ENCODE measurements at places on chromosomes 4 and X. TPM values are rescaled to one million over a fixed set of nuclear protein-coding genes. Genes with fewer than 3 reads are reported as not detected.
A peak's percentile ranks its signal among the peaks of the same experiment; 100 is the strongest.

Gene SPOCK3
- not detected for total RNA-seq

Gene MAP9
- 8.8 TPM for total RNA-seq

Gene F8
- 14.6 TPM for total RNA-seq

Gene ACE2
- total RNA-seq, result 5.6 TPM

Gene SULT1B1
- 1.6 TPM for total RNA-seq

Gene DCAF8L2
- not detected for total RNA-seq

Gene PRDM8
- 5.9 TPM for total RNA-seq

Gene SERTM2
- total RNA-seq, result not detected

Gene NEUROG2
- not detected for total RNA-seq

Gene ALG13
- total RNA-seq, result 44.3 TPM

Gene ANXA3
- total RNA-seq, result 170 TPM

Gene ADGRA3
- total RNA-seq, result 45.9 TPM

Gene BDH2
- total RNA-seq, result 65.2 TPM

GRCh38 chr4:8207314-8207713, 8.2 kb downstream of the SH3TC1 start:
- H3K27me3 ChIP-seq, result no peaks in the 10 kb centered on the region
- no peaks in the 10 kb centered on the region for H3K36me3 ChIP-seq
- no peak for DNase-seq
- H3K4me1 ChIP-seq, result no peaks in the 10 kb centered on the region
- no peak overlapping the region for H3K4me3 ChIP-seq

- H3K4me1 ChIP-seq, result no peaks in the 10 kb centered on the region
- H3K4me3 ChIP-seq, result no peak overlapping the region
- no peaks in the 10 kb centered on the region for H3K27me3 ChIP-seq
- no peak overlapping the region for H3K27ac ChIP-seq
- H3K36me3 ChIP-seq, result no peaks in the 10 kb centered on the region
These were observed 71.1 kb downstream of the CCSER1 start for GRCh38 chr4:90198086-90198847.

DNA sequence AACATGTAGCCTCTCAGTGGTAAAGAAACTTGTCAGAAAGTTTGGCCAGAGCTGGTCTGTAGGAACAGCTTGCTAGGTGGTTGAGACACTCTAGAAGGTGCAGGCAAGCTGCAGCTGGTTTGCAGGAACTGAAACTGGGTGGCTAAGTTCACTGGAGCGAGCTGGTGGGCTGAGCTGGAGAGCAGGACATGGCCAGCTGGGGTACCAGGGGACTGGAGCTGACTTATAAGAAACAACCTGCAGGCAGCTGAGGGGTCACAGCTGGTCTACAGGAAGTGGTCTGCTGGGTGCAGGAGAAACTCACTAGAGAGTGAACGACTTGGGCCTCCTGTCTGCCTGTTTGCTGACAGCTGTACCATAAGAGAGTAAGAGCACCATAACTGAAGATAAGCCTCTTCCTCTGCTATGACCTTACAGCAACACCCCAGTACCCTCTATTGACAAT, 157.1 kb upstream of the LNX1 start:
- no peaks in the 10 kb centered on the region for H3K36me3 ChIP-seq
- no peak overlapping the region for H3K27ac ChIP-seq
- no peaks in the 10 kb centered on the region for H3K4me1 ChIP-seq
- no peaks in the 10 kb centered on the region for H3K27me3 ChIP-seq

GRCh38 chr4:153143527-153144348, 60.5 kb upstream of the TRIM2 start:
- H3K4me3 ChIP-seq, result no peak overlapping the region
- no peaks in the 10 kb centered on the region for H3K27me3 ChIP-seq
- no peak for DNase-seq
- no peaks in the 10 kb centered on the region for H3K36me3 ChIP-seq
- no peak overlapping the region for H3K27ac ChIP-seq

DNA sequence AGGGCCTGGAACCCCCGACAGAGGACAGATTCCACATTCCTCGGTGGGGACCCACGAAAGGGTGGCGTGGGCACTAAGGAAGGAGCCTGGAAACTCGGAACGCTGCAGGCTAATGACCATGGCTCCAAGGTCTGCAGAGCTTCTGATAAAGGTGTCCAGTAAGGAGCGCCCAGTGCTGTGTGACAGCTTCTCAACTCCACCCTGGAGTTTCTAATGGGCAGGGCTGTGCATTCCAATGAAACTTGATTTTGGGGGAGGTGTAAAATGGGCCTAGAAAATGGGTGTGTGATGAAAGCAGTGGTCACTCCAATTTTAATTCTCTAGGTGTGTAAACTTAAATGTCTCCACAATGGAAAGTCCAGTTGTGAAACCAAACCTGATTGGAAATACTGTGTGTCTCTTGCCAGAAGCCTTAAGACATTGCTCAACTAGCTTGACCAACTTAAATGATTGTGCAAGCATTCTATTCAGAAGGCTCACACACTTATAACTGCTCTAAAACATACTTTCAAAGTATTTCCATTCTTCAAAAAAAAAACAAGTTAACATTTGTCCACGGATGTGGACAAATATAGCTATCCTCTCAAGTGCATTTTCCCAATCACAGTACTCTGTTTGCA, 52.1 kb downstream of the XAGE2 start:
- no peaks in the 10 kb centered on the region for H3K4me1 ChIP-seq
- no peak overlapping the region for H3K27ac ChIP-seq
- no peak overlapping the region for H3K4me3 ChIP-seq

GRCh38 chr4:158164768-158165213, 8.0 kb downstream of the GASK1B start:
- H3K27ac ChIP-seq, result peak overlapping the region; percentile 16
- no peak for DNase-seq
- H3K27me3 ChIP-seq, result no peaks in the 10 kb centered on the region
- H3K4me3 ChIP-seq, result peak overlapping the region; percentile 81
- no peaks in the 10 kb centered on the region for H3K36me3 ChIP-seq
- peaks cover 3% of the 10 kb centered on the region for H3K4me1 ChIP-seq

DNA sequence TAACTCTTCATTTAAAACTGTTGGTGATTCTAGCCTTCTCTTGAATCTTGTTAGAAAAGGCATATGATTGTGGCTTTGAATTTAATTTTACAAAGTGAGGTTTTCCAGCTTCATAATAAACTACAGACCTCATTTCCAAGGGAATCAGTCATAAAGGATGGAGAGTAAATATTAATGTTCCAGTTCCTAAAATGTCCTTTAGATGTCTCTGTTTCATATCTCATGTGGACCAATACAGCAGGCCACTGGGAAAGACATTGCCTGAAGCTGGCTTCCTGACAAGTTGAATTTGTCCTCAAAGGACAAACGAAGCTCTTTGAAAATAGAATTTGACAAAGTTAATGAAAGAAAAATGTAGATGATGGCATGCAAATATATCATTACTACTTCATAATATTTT, 125.4 kb downstream of the ZNF330 start:
- H3K36me3 ChIP-seq, result no peaks in the 10 kb centered on the region
- no peak overlapping the region for H3K27ac ChIP-seq
- no peaks in the 10 kb centered on the region for H3K4me1 ChIP-seq
- DNase-seq, result no peak
- H3K27me3 ChIP-seq, result no peaks in the 10 kb centered on the region

- H3K4me3 ChIP-seq, result no peak overlapping the region
- no peak overlapping the region for H3K27ac ChIP-seq
- peaks cover 3% of the 10 kb centered on the region for H3K36me3 ChIP-seq
These were observed 1644.4 kb downstream of the STIM2 start for GRCh38 chr4:28505064-28505463.

DNA sequence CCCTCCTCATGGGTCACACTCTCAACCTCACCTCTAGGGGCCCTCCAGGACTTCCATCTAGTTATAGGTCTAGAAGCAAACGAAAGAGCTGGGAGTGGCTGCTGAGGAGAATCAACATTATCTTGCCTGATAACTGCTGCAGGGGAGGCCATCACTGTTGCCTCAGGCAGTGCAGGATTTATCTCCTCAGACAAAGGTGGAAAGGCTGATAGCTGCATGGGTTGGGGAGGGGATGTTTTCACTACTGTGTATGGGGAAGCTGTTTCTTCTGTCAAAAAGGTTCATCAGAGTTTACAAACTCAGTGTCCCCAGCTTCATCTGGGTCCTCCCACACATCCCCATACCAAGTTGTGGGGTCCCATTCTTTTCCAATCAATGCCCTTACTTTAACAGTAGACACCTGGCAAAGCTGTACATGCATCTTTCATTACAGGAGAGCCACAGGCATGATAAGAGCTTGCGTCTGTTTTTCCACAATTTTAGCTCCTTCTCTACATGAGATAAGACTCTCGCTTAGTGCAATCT, 17.6 kb upstream of the PRDM8 start:
- H3K36me3 ChIP-seq, result no peaks in the 10 kb centered on the region
- H3K27ac ChIP-seq, result no peak overlapping the region
- peaks cover 4% of the 10 kb centered on the region for H3K4me1 ChIP-seq

GRCh38 chr4:153074936-153075630, 129.2 kb upstream of the TRIM2 start:
- no peaks in the 10 kb centered on the region for H3K36me3 ChIP-seq
- no peaks in the 10 kb centered on the region for H3K4me1 ChIP-seq
- no peak overlapping the region for H3K27ac ChIP-seq
- no peaks in the 10 kb centered on the region for H3K27me3 ChIP-seq

GRCh38 chrX:153491351-153491914, 3.3 kb upstream of the BGN start:
- H3K4me1 ChIP-seq, result no peaks in the 10 kb centered on the region
- no peaks in the 10 kb centered on the region for H3K36me3 ChIP-seq
- DNase-seq, result no peak
- H3K4me3 ChIP-seq, result no peak overlapping the region
- no peaks in the 10 kb centered on the region for H3K27me3 ChIP-seq

All from breast epithelium (tissue), 4 donors.